GOT3 (cell line): ENCODE measurements at places on chromosomes 6 and 20.

DNA sequence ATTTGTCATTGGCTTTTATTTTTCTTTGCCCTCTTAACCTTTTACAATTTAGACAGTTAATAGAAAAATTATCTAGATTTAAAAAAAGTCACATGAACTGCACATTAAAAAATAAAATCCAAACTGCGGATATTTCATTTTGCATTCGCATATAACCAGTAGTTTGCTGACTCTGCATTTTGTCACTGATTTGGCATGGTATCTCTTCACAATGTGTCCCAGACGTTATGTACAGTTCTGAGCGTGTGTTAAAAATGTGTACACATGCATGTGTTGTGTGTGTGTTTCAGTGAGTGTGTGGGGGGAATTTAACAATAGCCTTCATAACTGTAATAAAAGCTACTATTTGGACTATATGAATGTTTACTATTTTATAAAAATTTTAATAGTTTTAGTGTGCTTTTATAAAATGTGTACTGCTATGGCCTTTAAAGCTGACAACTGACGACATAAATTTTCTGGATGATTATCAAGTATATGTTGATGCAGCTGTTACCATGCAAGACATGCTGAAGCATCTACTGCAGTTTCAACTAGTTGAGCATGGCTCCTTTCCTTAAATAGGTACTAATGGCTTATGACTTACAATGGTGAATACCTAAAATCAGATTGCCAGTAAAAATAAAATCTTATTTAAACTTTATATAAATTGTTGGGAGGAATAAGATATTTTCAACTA is 67.7 kb downstream of the HMGCLL1 start:
- no peak for DNase-seq

DNA sequence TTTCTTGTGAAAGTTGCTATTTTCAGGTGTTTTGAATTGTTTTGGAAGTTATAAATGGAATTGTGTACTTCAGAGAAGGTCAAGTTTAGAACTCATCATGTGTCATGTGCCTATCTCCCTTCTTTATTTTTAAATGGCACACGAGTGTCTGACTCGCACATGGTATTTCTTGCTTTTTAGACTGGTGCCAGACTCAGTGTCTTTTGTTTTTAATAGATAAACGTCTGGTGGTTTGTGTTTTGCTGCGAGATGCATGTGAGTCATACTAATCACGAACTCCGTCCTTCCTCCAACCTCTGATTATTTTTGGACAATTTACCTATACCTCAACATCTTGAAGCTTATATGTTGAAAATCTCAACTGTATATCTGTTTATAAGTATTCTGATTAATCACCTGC is 292.1 kb downstream of the CDKAL1 start:
- DNase-seq, result no peak

GRCh38 chr6:37039958-37040357 is 34.5 kb downstream of the FGD2 start:
- no peak for DNase-seq

- no peak for DNase-seq
Observed at GRCh38 chr6:75481936-75482593, 11.5 kb downstream of the FILIP1 start.

- no peak for DNase-seq
Observed at GRCh38 chr6:157020398-157020797, 243.2 kb downstream of the ARID1B start.

DNA sequence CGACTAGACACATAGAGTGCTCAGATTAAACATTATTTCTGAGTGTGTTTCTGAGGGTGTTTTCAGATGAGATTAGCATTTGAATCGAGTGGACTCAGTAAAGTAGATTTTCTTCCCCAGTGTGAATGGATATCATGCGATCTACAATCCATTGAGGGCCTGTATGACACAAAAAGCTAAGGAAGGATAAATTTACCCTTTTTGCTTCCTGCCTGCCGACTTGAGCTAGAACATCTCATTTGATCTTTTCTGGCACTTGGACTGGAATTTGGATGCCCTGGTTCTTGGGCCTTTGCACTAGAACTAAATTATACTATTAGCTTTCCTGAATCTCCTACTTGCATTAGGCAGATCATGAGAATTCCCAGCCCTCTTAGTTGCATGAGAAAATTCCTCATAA is 675.8 kb downstream of the DOK5 start:
- DNase-seq, result no peak

DNA sequence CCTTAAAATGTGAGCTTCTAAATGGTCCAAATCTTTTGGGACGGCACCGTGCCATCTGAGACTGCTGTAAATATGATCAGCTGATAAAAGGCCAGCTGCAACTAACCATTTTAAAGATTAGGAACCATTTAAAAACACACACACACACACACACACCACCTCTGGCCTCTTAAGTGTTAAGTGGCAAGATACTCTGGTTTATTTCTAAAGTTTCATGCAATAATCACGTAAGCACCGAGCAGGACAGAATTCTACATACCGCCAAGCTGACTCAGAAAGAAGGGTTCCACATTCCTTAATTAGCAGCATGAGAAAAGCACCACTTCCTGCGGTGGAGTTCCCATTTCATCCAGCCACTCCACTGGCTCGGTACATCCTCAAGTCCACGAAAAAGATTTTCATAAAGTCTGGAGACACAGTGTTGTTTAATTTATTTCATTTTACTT is 17.8 kb upstream of the ZNF217 start:
- no peak for DNase-seq

DNA sequence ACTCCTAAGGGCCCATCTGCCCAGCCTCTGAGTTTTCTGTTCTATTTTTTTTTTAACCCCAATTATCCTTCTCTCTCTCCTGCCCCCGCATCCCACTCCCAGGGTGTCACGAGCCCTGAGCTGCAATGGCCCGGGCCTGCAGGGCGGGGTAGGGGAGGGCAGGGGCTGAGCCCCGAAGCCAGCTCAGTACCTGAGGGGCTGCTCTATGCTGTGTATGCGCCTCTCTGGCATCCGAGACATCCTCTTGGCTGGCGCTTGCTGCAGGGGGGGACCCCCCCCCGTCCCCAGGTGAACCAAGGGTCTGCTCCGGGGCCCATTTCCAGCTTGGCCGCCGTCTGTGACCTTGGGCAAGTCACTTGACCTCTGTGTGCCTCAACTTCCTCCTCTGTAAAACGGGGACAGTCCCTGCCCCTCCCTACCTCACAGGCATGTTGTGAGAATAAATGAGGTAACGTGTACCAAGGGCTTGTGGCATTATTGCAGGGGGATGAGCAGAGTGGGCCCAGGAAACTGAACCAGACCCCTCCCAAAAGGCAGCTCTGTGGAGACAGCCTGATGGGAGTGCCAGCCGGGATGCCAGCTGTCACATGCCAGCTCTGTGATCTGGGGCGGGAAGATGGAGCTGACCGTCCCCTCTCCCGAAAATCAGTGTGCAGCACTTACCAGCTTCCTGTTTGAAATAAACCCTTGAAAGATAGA is 13.0 kb upstream of the MYL9 start:
- no peak for DNase-seq

DNA sequence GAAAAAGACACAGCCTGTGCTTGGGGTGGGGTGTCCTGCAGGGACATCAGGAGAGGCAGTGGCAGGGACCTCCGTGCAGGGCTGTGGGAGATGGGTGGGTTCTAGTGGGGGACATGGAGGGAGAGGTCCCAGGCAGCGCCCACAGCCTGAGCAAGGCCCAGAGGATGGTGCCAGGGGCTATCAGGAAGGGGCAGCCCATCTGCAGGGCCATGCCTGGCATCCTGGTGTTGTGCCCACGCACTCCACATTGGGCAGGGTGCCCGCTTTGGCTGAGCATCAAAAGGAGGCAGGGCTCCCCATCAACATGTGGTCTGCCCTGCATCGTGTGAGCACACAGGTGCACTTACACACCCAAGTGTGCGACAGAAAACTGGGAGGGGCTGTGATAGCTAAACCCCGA is 184.3 kb upstream of the SNX9 start:
- no peak for DNase-seq

DNA sequence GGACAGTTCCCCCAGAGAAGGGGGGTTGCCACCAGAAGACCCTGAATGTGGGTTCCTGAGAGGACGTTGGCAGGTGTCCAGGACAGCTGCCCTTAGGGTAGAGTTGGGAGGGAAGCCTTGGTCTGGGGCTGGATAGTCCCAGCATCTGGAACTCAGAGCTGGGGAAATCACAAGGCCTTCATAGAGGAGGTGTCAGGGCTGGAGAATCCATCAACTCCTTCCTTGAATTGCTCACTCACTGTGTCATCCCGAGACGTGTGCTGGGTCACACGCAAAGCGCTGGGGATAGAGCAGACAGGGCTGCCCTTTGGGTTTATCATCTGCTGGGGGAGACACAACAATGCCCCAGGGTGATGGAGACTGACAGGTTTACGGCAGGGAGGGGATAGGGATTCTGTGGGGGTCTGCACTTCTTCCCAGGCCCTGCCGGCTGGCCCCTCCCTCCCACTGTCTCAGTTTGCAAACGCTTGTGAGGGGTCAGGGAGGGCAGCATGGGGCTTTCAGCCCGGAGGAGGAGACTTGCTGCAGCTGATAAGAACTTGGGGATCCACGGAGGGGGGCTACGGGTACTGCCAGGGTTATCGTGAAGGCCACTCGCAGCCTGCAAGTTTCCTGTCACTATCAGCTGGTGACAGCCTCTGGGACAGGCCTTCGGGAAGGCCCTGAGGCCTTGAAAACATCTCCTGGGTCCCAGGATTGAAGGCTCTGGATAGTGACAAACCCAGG is 18.6 kb downstream of the RBM38 start:
- no peak for DNase-seq

GRCh38 chr6:131058236-131058635 is 4.8 kb downstream of the EPB41L2 start:
- DNase-seq, result no peak

DNA sequence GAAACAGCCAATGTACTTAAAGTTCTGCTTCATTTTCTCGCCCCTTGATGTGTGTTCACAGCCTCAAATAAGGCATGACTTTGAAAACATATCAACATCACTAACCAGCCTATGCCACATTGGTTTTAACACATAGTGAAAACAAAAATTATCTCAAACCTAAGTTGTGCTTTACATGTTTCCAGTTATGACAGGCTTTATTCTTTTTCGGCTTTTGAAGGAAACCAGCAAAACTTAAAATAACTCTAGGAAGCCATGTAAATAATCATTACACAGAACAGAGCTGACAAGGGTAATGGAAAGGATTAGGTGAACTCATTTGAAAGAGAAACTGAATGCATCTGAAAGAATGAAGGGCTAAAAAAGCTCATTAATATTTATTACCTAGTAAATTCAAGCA is 42.1 kb downstream of the BMP5 start:
- no peak for DNase-seq

DNA sequence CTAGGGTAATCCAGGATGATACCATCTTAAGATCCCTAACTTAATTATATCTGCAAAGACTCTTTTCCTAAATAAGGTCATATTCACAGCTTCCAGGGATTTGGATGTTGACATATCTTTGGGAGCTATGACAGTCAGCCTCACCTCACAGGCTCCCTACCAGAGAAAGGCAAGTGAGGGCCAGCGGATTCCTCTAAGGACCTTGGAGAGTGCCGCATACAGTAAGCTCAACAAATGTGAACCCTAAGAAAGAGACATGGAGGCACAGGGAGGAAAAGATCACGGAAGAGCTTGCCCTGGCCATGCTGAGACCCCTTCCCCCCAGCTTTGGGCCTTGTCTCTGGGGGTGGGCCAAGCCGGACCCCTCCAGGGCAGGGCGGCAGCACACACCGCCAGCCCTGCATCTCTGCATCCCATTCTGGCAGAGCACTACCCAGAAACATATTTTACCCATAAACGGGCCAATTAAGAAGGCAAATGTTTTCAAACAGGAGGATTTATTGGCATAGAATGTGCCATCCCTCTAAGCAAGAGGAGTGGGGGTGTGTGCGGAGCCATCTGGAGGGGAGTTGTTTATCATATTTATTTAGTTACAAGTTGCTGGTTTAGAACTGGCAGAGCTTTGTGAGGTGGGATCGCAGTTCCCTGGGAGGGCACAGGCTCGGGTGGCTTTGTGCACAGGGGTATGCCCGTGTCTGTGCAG is 55.4 kb downstream of the CHMP4B start:
- DNase-seq, result no peak

GRCh38 chr6:128271527-128271926 is 248.9 kb downstream of the PTPRK start:
- no peak for DNase-seq

DNA sequence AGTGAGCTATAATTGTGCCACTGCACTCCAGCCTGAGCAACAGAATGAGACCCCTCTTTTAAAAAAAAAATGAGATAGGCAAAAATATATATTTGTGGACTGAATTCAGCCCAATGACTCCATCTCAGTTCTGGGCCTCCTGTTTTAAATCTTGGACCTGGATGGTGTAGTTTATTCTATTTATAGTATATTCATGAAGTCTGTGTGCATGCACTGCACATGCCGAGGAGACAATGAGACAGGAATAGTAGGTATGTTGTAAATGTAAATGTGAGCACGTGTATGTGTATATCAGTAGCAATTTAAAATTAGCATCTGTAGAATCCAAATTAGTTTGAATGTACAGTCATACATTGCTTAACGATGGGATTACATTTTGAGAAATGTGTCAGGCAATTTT is 91.0 kb downstream of the TBC1D7 start:
- DNase-seq, result no peak

DNA sequence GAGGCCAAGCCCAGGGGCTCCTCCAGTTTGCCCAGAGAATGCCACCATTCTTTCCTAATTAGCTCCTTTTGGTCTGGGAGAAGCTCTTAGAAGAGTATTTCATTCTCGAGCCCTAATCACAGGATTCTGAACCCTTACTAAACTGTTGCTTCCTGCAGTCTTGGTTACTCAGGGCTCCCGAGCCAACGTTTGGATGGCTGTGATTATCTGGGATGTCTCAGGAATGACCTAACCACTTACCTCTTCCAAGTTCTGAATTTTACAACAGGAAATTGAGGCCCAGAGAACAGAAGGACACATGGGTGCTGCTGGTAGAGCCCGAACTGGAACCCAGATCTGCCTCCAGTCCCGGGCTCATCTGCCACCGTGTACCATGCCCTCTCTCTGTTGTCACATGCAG is 22.2 kb upstream of the PNPLA1 start:
- no peak for DNase-seq

- no peak for DNase-seq
Observed at GRCh38 chr6:16179063-16179462, 50.2 kb downstream of the MYLIP start.

DNA sequence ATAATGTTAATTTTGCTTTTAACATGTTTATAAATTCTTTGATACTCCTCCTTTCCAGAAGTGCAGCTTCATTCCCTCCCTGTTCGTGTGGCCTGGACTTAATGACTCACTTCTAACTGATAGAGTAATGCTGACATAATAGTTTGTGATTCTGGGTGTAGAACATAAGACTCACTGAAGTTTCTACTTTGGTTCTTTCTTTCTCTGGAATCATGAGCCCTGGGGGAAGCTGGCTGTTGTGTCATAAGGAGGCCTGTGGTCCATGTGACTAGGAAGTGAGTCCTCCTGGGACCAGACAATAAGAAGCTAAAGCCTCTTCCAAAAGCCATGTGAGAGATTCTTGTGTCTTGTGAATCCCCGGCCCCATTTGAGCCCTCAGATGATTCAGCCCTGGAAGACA is 30.5 kb upstream of the HLA-G start:
- no peak for DNase-seq
